ENCODE measurements at places on chromosomes 1 and 21.

- no peak for DNase-seq
These were observed 65.3 kb upstream of the PSEN2 start for GRCh38 chr1:226804907-226805759.

DNA sequence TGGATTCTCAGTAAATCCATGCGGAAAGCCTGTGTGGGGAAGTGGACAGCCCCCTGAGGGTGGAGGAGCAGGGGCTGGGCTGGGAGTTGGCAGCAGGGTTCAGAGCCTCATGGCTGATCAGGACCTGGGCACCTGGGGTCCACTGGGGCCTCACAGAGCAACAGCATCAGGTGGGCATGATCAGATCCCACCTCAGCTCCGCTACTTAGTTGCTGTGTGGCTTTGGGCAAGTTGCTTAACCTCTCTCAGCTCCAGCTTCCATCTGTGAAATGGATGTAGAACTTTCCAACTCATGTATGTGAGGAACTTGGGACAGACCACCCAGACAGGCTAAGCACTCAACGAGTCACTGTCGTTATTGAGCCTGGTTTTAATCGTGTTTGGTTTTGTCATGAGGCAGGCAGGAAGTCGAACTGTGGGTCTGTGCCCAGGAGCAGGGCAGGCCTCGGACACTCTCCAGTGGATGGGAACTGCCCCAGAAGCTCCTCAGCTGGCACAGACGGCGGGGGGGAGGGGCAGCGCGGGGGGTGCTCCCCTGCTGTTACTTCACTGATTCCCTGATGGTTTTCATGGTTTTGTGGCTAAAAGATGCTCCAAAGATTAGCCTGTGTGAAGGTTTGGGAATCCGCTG, 155.8 kb upstream of the TMEM51 start:
- DNase-seq: no peak

- DNase-seq: no peak
These were observed 65.9 kb downstream of the TM2D1 start for GRCh38 chr1:61659061-61659460.

DNA sequence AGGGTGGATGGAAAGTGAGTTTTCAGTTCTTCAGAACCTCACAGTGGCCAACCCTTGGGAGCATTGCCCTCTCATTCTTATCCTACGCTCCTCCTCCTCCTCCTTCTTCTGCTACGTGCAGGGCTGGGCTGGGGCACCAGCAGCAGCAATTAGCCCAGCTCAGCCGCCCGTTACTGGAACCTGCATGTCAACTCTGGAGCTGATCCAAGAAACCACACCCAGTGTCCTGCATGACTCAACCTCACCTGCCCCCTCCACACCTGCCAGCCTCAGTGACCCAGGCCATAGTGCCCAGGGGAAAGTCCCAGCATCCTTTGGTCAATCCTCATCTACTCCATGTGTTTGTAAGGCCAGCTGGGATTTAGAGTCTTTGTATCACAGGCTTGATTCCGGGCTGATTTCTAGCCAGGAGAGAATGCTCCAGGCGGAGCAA, 12.6 kb downstream of the ELF3 start:
- no peak for DNase-seq

GRCh38 chr1:243469497-243469896, 213.7 kb downstream of the SDCCAG8 start:
- no peak for DNase-seq

All from heart right ventricle (tissue), 16 donors.